Endothelial cell of umbilical vein (primary cell): ENCODE measurements at places on chromosomes 5 and 9. TPM values are rescaled to one million over a fixed set of nuclear protein-coding genes. Genes with fewer than 3 reads are reported as not detected.

DNA sequence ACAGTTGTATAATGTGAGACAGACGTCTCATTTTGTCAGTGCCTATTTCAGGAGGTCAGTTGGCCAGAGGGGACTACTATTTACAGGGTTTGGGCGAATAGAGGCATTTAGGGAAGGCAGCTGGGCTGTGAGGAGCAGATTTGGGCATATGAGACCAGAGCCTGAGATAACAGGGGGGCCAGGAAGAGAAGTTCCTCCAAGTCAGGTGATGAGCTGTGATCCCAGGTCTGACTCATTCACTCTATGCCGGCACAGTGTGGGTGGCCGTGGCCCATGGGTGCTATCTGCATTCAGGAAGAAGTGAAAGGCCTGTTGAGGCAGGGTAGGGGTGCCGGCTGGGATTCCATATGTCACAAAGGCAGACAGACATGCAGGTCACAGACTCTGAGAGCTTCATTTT is 142.8 kb downstream of the PDZD2 start:
- no peak for DNase-seq

DNA sequence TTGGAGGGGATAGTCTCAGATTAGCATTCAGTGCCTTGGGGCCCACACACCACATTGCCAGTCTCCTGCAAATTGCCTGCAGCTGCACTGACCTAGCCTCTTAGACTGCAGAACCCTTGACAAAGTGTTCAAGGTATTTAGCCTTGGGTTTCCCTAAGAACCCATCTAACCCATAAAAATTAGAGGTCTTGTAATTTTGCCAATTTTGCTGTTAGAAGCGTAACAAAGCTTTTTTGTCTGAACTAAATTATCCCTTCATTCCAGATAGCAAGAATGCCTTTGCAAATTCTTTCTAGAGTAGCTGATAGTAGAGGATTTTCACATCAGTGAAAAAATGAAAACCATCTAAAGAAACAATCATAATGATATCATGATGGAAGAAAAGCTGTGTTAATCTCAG is 74.0 kb upstream of the CCNG1 start:
- no peak for DNase-seq

DNA sequence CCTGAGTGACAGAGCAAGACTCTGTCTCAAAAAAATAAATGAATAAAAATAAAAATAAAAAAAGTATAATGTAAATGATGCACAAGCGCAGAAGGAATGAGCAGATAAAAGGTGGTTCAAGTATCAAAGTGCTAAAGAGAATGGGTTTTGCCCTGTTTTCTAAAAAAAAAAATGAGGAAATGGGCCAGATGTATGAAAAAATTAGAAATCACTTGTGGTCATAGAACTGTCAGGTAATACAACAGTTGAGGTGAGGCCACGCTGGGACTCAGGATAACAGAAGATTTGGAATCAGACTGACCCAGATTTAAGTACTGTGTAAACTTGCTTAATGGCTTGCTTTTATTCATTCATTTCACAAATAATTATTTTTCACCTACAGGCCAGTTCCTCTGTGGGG is 69.8 kb downstream of the MAPKAP1 start:
- DNase-seq = no peak

DNA sequence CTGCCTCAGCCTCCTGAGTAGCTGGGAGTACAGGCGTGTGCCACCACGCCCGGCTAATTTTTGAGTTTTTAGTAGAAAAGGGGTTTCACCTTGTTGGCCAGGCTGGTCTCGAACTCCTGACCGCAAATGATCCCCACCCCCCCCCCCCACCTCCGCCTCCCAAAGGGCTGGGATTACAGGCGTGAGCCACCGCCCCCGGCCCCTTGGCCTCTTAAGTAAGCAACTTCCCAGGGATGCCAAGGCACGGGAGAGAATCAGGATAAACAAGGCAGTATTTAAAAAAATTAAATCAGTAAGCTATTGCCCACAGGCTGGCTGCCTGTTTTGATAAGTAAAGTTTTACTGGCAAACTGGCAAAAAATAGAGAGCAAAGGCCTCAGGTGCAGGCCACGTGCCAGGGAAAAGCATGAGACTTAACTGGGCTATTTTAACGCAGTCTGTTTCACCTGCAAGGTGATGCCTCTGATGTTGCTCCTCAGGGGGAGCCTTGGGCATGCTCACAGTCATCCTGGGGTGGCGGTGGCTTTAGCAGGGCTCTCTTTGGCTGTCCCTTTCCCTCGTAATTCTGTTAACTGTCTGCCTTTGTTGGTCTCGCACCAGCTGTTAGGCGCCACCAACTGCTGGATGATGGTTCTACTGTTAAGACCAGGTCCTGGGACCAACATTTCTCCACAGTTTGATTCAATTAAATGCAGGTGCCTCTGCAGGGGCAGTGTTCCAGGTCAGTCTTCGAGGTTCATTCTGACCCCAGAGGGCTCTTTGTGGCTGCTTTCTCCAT is 19.4 kb upstream of the RNF130 start:
- peak; percentile 43 for DNase-seq

DNA sequence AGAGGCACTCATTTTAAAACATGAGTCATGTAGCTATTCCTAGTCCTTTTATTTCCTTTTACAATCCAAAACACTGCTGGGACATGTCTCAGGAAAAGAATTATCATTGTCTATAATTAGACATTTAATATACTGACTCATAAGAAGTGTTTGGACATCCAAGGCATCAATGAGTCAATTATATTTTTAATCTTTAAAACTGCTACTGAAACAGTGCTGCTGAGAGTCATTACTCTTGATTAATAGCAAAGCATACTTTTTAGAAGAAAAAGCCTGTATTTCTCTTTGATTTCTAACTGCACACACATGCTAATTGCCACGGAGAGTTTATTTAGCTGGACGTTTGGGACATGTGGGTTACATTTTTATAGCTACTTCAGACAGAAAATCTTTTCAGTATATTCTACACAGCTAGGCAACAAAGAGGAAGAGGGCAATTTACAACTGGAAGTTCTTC is 1249.0 kb upstream of the CDH18 start:
- DNase-seq = peak; percentile 62

- no peak for DNase-seq
Measured at GRCh38 chr9:126483468-126484073, 130.2 kb upstream of the LMX1B start.

GLRA1 gene
- not detected in 2 replicates for polyA plus RNA-seq

AJM1 gene
- polyA plus RNA-seq = 0.30 and 0.32 TPM in 2 replicates

TMOD1 gene
- polyA plus RNA-seq = 0.13 and 0.26 TPM in 2 replicates
